ENCODE measurements at places on chromosomes 7 and 10.
A peak's percentile ranks its signal among the peaks of the same experiment; 100 is the strongest.

- no peak for DNase-seq
These were observed 12.7 kb upstream of the PAPSS2 start for GRCh38 chr10:87646935-87647334.

GRCh38 chr10:100009283-100009792 is 409 bp downstream of the DNMBP start:
- DNase-seq: peak; percentile 62

DNA sequence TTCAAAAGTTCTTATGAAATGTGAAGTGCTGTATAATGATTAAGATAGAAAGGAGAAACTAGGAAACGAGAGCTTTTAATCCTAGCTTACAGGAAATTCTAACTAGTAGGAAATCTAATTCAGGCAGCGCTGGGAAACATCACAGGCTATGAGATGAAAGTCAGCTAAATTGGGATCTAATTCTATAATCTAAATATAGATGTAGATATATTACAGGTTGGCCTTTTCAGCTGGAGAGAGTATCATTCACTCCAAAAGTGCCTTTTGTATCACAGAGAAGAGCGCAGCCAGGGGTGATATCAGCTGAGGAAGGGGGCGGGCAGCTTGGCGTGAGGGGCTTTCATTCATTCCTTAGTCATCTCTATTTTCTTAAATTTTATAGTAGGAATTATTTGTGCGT is 157.0 kb downstream of the CUX1 start:
- DNase-seq: no peak

DNA sequence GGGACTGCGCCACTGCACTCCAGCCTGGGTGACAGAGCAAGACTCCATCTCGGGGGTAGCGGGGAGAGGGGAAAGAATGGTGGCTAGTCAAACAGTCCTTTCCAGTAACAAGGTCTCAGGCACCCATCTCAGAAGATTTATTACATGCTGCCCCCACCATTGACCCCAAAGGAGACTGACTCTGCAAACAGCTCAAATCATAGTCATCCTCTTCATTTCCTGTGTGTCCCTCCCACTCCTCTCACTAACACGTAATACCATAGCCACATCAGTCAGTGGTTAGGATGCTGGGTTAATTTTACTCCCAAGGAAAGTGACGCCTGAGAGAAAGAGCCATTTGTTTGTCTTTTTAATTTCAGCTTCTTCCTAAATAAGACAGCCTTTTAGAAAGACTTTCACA is 56.6 kb upstream of the BET1 start:
- DNase-seq: no peak

- no peak for DNase-seq
These were observed 18.3 kb downstream of the ZDHHC16 start for GRCh38 chr10:97464226-97464625.

GRCh38 chr7:140203556-140203955 is 26.8 kb upstream of the KDM7A start:
- DNase-seq: no peak

DNA sequence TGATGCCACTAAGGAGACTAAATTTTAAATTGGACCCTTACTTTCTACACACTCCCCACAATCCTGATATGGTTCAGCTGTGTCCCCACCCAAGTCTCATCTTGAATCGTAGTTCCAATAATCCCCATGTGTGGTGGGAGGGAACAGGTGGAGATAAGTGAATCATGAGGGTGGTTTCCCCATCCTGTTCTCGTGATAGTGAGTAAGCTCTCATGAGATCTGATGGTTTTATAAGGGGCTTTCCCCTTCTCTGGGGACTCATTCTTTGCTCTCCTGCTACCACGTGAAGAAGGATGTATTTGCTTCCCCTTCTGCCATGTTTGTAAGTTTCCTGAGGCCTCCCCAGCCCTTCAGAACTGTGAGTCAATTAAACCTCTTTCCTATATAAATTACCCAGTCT is 18.4 kb upstream of the BET1 start:
- no peak for DNase-seq

- DNase-seq: no peak
These were observed 128.4 kb upstream of the PHYHIPL start for GRCh38 chr10:59047957-59048618.

- DNase-seq: no peak
These were observed 20.6 kb downstream of the ACSL5 start for GRCh38 chr10:112394475-112394875.

DNA sequence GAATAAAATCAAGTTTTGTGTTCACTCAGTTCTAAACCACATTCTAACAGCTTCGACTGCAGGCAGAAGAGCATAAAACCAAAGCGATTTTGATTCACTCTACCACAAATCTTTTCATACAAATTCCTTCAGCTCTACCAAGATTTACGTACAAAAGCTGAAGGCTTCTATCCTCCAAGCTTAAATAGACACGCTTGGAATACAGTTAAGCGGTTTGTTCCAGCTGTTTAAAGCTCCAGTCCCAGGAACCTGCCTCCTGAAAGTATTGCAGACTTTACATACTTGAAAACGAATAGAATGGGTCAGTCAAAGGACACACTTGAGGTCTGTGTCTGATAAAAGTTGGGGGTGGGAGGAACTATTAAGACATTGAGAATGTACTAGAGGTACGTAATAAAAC is 102.9 kb downstream of the MPP7 start:
- no peak for DNase-seq

DNA sequence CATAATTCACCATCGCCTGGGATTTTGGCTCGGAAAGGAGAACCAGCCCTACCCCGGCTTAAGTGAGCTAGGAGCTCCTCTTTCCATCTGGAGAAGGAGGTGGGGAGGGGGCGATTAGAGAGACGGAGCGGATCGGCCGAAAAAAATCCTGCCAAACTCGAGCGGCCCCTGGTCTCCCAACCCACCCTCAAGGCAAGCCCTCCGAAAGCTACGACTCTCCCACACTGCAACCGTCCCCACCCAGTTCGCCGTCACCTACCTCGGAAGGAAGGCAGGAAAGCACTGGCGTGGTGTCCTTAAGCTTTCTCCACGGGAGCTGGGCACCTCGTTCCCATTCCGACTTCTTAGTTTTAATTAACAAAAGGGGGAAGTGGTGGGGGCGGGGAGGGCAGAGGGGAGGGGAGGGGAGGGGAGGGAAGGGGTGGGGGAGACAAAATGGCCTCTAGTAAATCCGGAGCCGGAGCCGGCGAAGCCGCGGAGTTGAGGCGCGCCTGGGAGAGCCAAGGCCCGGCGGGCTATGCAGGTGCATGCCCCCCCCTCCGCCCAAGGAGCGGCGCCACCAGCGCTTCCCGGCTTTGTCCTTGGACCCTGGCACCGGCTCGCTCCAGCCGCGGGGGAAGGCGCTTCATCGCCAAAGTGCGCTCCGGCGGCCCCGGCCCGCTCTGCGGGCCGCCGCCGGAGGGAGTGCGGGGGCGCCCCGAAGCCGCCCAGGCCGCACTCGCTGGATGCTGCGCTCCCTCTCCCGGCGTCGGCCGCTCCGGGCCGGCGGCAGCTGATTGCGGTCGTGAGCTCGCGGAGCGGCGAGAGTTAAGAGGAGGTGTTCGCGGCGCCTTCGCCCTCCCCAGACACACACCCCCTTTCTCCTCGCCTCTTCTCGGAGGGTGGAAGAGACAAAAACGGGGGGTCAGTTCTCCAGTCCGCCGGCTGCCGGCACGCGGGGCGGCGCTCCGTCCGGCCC is at the start of gene LRRC4:
Gene LRRC4 (minus strand): TSS at position 784 of the 958 bp plus-strand sequence. CDS start 797 bp downstream, outside the sequence.
- DNase-seq: no peak

DNA sequence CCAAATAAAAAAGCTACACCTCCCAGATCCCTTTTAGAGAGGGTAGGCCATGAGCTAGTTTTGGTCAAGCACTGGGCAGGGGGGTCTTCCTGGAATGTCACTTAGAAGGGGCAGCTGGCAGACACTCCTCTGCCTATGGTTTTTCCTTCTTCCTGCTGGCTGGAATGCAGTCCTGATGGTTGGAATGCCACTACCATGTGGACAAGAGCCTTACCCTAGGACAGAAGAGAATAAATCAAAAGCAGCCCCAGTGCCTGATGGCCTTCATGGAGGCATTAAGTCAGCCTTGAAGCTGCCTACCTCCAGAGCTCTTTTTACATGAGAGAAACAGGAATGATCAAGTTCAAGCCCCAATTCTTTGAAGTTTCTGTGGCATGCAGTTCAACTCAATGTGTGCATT is 43.5 kb upstream of the SORBS1 start:
- DNase-seq: no peak

DNA sequence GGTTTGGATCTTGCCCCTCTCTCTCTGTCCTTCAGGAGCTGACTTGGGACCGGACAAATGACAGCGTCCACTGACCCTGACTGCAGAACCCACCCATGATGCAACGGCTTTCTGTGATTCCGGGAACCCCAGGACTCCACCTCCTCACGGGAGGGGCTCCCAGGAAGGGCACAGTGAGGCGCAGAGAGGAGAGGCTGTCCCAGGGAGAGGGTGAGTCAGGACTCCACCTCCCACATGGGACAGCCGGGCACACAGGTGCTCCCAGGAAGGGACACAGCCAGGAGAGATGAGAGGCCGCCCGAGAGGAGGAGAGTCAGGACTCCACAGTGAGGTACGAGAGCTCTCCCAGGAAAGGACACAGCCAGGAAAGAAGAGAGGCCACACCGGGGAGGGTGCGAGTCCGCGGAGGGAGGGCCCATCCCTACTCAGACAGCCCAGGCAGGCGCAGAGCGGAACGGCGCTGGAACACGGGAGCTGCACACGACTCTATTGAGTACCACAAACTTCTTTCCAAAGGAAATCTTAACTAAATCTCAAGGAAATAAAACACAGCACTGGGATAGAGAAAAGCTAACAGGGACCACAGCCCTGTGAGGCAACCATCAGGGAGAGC is 162.5 kb downstream of the MAD1L1 start:
- no peak for DNase-seq

GRCh38 chr10:86657011-86657395 is 2.7 kb downstream of the OPN4 start:
- DNase-seq: no peak

- no peak for DNase-seq
These were observed 194.0 kb downstream of the HDAC9 start for GRCh38 chr7:18689551-18689950.

DNA sequence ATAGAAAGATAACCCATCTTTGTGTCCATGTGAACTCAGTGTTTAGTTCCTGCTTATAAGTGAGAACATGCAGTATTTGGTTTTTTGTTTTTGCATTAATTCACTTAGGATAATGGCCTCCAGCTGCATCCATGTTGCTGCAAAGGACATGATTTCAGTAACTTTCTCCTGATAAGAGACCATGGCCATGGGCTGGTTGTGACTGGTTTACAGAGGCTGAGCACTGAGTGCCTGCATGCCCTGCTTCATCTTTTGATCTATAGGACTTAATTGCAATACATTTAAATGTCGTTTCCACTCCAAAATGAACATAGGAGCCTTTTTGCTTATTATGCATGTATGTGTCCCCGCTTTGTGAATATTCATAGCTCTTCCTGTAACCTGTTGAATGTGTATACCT is 101.3 kb upstream of the IGFBP3 start:
- no peak for DNase-seq

DNA sequence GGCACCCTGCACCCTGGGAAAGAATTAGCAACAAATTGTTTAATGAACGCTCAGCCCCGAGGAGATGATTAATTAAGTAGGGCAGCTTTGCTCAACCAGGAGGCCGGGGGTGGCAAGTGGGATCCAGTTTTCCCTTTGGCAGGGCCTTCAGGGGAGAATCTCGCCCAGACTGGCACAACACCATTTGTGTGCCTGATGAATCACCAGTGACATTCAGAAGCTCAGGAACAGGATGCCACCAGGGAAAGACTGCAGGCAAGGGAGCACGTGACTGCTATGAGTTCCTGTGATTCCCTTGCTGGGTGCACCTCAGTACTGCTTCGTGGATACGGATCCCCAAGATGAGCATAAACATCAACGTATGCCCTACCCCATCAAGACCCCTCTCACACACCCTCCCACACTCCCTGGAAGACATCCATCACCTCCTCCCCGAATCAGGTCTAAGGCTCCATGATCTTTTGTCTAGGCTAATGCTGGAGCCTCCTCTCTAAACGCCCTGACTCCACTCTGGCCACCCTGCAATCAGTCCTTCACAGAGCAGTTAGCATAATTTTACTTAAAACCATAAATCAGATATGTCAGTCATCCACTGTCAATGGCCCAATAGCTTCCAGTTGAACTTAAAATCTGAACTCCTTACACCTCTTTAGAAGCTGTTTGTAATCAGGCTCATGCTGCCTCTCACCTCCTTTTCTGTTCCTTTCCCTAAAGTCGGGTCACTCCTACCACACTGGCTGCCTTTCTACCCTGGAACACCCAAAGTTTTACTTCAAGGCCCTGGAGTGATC is 109.2 kb upstream of the AGK start:
- DNase-seq: no peak

DNA sequence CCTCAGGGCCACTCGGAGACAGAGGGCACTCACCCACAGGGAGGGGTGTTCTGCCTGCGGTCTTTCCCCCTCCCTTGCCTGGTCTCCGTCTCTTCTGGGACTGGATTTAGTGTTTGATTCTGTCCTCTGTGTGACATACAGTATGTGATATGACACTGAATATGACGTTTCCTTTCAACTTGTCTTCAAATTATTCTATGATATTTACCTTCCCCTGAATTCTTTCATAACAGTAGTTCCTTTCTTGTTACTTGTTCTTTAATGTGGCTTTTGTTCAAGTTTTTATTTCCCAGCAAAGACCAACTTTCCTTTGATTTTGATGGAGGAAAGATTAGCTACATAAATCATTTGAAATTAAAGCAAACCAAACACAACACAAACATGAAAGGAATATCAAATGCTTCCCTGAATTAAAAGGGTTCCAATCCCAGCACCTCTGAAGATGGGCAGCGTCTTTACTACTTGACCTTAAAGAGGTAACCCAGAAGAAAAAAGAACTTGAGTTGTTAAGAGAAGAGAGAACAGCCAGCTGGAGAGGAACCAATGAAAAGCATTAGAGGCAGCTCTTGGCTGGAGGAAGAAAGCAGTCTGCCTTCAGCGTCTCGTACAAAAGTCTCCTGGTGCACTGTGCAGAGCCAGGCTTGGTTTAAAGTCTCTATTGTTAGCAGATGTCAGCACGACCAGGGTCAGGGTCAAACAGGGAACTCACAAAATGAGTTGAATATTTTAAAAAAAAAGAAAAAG is 18.3 kb upstream of the RHEB start:
- DNase-seq: no peak

DNA sequence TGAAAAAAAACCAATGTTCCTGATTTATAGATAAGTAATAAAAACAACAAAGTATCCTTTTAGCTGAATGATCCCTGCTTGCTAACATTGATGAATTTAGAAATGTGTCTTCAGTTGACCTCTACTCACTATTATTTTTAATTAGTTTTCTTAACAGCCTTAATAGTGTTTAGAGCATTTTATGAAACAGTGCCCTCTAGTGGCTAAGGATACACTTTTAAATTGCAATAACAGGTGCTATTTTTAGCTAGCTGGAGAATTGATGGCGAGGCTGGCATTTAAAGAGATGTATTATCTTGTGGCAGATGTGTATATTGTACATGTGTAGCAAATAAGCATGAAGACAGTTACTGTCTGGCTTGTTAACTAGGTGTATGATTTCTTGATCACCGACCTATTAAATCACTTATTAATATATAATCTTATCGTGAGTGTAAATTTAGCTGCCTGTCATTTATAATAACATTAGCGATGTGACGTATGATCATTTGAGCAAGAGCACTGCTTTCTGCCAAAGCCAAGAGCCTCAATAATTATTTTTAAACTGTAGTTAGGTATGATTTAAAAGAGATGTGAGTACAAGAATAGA is 451.9 kb downstream of the DPP6 start:
- DNase-seq: no peak

Measured in GOT3 (cell line).